ENCODE measurements at places on chromosomes 13 and 19.

- peak; percentile 76 for DNase-seq
Measured at GRCh38 chr19:34220472-34221063, 33.8 kb upstream of the GARRE1 start.

GRCh38 chr19:53532362-53532761, 5.6 kb upstream of the ZNF331 start:
- no peak for DNase-seq

- no peak for DNase-seq
Measured at GRCh38 chr13:104310861-104311260, 1244.6 kb upstream of the SLC10A2 start.

DNA sequence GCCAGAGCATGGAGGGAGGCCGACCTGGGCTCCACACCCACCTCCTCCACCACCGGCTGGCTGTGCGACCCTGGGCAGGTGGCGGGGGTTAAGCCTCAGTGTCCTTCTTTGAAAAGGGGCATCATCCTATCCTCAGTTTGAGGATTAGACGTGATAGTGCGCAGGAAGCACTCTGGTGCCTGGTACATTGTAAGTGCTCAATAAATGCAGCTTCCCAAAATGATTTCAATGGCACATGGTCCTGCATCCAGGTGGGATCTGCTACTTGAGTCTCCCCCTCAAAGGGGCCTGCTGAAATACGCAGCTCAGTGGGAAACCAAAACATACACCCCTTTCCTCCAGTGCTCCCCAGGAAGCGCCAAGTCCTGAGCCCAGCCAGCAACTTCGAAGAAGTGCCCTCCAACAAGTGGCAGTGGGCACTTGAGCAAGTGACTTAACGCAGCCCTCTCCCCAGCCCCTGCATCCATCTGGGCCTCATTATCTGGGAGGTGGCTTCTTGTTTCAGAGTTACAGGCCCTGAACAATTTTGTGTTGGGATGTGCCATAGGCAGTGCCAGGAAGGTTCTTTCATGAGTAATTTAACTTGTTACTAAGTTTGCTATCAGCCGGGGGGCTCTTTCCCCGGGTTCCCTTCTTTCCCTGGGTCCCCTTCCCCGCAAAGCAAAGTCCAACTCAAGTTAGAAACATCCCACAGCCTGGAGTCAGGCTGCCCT, 17.9 kb downstream of the ACTN4 start:
- no peak for DNase-seq

GRCh38 chr13:110225609-110226574, 81.1 kb downstream of the COL4A1 start:
- DNase-seq: peak; percentile 78

DNA sequence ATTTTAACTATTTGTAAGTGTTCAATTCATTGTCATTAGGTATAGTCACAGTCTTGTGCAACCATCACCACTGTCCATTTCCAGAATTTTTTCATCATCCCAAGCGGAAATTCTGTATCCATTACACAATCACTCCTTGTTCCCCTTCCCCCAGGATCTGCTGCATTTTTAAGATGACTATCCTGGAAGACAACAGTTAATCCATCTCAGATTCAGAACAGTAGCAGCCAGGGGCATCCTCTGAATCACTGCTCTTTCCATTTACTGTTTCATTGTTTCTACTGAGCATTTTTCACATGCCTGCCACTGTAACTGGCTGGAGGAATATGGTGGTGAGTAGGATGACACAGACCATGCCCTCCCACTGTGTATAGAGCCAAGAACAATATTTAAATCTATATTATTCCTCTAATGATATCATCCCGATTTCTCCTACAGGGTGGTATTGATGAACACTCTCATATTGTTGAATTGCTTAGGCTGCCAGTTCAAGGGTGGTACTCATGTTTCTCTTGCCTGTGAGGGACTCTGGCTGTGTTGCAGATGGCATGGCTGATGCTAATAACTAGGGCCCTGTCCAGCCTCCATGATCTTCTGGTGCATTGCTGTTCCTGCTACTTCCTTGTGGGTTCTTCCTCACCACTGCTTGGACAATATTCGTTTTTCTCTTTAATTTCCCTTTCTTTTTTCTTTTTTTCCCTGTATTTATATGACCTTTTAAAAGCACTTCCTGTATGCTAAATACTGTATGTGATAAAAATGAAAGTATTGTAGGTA, 59.0 kb downstream of the WDFY2 start:
- peak; percentile 83 for DNase-seq

- no peak for DNase-seq
Measured at GRCh38 chr13:73235385-73235784, 176.6 kb downstream of the KLF5 start.

GRCh38 chr13:63184693-63185092, 1769.0 kb upstream of the PCDH20 start:
- peak; percentile 86 for DNase-seq

GRCh38 chr19:13691569-13692435, 72.5 kb upstream of the MRI1 start:
- DNase-seq: peak; percentile 1

DNA sequence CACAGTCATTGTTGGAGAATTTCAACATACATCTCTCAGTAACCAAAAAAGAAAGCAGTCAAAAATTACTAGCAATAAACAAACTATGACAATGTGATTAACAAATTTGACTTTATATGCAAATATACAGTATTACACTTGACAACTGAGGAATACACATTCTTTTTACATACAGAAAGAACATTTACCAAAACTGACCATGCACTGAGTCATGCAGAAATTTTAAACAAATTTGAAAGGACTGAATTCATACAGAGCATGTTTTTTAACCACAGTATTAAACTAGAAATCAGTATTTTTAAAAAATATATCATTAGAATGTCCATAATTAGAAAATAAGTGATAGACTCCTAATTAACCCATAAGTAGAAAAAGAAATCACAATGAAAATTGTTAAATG, 420.1 kb downstream of the TBC1D4 start:
- DNase-seq: peak; percentile 12

- no peak for DNase-seq
Measured at GRCh38 chr19:524062-524674, 7.4 kb upstream of the CDC34 start.

DNA sequence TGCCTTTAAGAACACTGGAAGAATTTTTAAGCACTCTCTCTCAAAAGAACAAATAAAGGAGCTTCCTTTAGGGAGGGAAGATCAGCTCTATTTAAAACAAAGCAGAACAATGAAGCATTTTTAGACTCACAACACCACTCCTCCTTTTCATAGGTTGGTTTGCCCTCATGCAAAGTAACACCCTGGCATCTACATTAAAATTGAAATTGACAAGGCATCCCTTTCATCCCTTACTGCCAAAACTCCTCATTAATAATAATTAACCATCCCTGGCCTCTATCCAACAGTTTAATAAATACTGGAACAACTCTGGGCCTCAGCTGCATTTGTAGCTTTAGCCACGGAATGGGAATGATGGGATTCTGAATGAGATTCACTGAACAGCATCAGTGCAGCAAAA, 929.1 kb downstream of the PCDH9 start:
- no peak for DNase-seq

GRCh38 chr13:41117869-41118268, 14.7 kb downstream of the KBTBD6 start:
- DNase-seq: no peak

GRCh38 chr13:40629678-40630384, 36.6 kb downstream of the FOXO1 start:
- no peak for DNase-seq

GRCh38 chr13:77372275-77372674, 45.4 kb upstream of the MYCBP2 start:
- peak; percentile 26 for DNase-seq

DNA sequence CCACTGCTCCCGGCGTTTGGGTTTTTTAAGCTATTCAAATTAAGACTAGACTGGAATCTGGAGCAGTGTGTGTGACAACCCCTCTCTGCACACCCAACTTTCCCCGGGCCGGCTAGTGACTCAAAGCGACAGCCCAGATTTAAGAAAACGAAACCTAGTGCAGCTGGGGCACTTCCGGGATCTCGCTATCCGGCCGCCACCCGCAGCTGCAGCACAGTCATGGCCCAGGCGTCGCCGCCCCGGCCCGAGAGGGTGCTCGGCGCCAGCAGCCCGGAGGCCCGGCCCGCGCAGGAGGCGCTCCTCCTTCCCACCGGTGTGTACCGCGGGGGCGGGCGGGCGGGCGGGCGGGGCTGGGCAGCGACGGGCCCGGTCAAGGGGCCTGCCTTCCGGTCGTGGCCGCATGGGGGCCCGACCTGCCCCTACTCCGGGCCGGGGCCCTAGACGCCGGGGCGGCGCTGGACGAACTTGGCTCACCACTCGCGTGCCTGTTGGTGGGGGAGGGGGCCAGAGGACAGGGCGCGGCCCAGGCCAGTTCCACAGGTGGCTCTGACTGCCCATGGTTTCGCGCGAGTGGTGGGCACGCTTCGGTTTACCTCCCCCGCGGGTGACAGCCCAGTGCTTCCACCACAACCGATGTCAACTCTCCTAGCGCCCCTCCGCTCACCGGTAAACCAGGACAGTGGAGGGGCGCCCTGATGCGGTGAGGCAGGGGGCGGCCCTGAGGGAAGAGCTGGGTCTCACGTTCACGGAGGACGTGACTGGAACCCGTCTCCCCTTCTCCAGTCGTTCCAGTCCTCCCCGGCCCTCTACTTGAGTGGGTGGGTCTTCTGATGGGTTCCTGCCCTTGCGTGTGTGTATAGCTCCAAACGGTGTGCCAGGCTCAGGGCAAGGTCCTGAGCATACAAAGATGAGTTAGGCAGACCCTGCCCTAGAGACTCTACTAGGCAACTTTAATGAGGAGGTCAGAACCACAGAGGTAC, at the start of gene PHF11:
PHF11 (plus strand) TSS at position 171 of the 980 bp plus-strand sequence; CDS start at position 220, 49 bp downstream.
- peak; percentile 65 for DNase-seq

DNA sequence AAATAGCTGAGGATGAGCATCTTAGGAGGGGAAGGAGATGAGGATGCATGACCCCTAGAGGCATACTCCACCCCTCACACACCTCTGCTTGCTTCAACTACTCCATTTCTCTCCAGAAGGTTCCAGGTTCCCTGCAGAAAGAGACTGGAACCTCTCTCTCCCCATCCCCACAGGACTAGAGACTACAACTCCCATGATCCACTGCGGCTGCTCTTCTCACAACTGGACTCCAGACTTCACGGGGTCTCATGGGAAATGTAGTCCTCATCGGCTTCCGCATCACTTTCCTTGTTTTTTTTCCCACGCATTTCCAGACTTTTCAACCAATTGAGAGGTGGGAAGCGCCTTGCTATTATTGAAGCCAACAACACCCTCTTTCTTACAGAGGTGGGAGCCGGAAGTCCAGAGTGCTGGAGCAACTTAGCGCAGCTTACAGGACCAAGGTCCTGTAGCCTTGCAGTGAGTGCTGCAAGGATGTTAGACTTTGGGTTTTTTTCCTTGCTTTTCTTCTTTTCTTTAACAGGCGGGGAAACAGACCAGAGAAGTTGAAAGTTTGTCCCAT, 13.9 kb upstream of the CACNG6 start:
- DNase-seq: peak; percentile 93

- peak; percentile 54 for DNase-seq
Measured at GRCh38 chr13:40624383-40624782, 42.1 kb downstream of the FOXO1 start.

GRCh38 chr19:4986471-4986891, 17.6 kb downstream of the KDM4B start:
- DNase-seq: no peak

- DNase-seq: peak; percentile 82
Measured at GRCh38 chr13:48043789-48044503, 6.4 kb downstream of the NUDT15 start.

GRCh38 chr13:93577105-93577504, 350.5 kb downstream of the GPC6 start:
- no peak for DNase-seq

- DNase-seq: peak; percentile 52
Measured at GRCh38 chr13:101115762-101116171, 300.5 kb downstream of the NALCN start.

GRCh38 chr19:12733369-12734214, 892 bp downstream of the TRIR start:
- DNase-seq: peak; percentile 64
